ENCODE measurements at places on chromosomes 16 and 17.

GRCh38 chr17:77382356-77382911, 241.7 kb downstream of the SEC14L1 start:
- DNase-seq, result no peak

GRCh38 chr16:75763204-75763603, 36.9 kb upstream of the CPHXL start:
- DNase-seq, result no peak

DNA sequence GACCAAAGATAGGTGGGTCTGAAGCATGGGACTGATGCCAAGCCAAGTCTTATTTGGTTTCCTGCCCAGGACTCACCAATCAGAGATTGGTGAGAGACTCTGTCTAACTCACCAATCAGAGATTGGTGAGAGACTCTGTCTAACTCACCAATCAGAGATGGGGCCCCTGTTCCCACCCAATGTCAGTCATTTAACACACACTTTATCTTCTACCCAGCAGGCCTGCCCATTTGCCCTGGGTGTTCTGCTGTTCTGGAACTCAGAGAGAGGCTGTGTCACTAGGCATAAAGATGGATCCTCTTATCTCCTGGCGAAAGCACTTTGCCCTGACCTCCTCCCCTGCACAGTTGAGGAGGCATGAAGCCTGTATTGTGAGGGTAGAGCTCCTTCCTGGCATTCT, 5.4 kb upstream of the RHOT1 start:
- no peak for DNase-seq

GRCh38 chr16:86768999-86769398, 190.7 kb downstream of the FOXL1 start:
- no peak for DNase-seq

DNA sequence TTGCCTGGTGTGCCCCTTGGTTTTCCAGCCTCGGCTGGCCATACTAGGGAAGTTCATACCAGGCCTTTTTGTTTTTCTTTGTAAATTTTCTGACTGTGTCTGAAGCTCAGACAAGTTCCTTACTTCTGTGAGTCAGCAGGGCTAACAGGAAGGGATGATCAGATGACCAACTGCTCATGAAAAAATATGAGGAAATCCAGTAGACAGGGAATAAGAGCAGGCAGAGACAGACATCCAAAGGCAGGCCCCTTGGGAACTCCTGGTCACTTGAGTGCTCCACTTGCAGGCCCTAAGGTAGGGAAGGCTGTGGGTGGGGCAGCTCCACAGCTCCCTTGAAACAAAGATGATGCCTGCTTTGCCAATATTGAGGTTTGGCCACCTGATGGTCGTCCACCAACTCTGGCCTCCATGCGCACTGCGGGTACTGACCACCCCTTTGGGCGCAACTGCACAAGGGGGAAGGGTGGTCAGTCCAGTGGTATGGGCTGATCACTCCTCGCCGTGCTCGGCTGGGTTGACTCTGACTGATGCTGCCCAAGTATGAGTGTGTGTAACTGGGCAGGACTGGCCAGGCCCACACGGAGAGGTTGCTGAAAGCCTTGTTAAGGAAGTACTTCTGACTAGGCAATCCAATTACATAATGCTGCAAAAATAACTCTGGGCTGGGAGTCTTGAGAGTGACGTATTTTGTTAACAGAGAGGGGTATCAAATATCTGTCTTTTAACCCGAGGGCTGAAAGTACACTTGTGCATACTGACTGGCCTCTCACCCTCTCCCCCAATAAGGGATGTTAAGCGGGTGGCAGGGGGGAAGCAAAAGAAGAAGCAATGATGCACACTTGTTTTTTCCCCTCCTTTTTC, 20.8 kb upstream of the ZFHX3 start:
- no peak for DNase-seq

DNA sequence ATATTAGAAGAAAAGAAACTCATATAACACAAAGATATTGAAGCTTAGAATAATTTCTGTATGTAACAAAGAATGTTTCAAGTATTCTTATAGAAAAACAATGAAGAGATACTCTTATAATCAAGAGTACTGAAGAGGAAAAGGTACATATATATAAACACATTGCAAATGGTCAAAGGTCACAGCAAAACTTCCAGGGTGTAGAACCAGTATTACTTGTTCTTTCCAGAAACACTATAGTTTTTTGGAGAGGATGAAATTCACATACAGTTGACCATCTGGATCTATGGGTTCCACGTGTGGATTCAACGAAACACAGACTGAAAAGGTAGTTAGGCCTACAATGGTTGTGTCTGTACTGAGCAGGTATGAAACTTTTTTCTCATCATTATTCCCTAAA, 22.6 kb downstream of the PRPSAP1 start:
- no peak for DNase-seq
